ENCODE measurements at places on chromosomes 5 and 9.

DNA sequence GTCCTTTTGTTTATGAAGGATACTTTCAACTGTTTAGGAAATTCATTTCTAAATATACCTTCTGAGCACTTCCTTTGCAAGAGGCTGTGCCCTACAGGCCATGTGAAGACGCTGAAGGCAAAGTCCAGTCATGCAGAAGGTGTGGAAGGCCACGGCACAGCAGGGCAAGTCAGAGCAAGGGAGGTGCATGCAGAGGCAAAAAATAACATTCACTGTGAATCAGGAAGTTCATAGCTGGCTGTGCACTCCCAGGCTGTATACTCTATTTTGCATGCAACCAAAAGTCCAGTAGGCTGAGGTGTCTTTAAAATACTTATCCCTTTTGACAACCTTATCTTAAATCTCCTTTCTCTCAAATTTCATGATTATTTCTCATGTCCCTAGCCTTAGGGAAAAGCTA is 50.3 kb downstream of the GNAQ start:
- no peak for DNase-seq

GRCh38 chr9:21804331-21804730 is 1.9 kb downstream of the MTAP start:
- no peak for DNase-seq

- no peak for DNase-seq
These were observed 46.2 kb downstream of the SLC28A3 start for GRCh38 chr9:84294241-84294950.

- no peak for DNase-seq
These were observed 104.2 kb upstream of the MVB12B start for GRCh38 chr9:126222363-126222834.

- DNase-seq: peak; percentile 47
These were observed 117.0 kb downstream of the TRPM6 start for GRCh38 chr9:74770508-74771261.

DNA sequence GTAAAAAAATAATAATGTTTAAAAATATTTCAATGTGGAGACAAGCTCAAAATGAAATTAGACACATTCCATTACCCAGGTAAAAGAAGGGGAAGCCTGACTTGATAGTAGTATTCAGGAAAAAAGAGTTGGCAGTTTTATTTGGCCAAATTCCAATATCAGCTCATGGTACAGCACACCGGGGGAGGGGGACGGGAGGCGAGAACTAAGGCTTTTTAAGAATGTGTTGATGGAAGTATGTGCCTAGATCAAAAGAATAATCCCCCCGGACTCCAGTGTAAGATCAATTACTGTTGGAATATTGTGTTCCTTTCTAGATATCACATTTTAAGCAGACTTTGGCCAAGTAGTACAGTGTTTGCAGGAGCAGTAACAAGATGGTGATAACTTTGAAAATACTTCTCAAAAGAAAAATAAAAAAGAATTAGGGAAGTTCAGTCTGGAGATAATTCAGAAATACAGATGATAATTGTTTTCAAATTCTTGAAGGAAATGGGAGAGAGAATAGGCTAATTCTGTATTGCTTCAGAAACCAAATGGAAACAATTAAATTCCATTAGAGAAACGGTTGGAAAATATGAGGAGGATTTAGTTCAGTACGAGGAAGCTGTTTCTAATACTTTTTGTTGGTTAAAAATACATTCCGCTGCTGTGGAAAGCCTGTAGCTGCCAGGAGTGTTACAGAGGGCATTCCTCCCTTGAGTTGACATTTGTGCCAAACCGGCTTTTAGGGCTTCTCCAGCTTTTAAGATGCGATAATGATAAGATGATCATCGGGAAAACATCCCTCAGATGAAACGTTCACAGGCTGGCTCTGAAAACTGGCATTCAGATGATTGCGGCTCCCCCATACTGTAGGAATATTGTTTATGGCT is 98.1 kb upstream of the ERBIN start:
- no peak for DNase-seq

GRCh38 chr5:18959535-18959934 is 1028.5 kb downstream of the CDH18 start:
- DNase-seq: no peak

- DNase-seq: no peak
These were observed 149.3 kb upstream of the FSTL4 start for GRCh38 chr5:133761632-133762031.

DNA sequence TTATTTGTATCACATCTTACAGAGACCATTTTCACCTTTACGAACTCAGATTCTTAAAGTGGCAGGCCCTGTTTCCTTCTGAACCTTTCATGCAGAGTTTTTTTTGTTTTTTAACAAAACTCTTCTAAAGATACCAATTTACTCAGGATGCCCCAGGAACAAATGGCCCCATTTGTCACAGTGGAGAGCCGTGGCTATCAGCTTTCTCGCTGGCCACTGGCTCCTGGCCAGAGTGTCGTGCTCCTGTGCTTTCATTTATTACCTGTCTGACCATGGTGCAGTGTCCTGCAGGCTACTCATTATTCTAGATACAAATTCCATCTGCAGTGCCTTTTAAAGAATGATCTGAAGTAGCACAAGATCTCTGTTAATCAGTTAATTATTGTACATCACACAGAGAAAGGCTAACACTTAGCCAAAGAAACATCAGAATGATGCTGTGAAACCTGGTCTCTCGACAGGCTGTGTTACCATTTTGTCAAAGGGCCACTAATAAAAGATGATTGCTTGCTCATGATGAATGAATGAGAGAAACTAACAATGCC is 27.8 kb downstream of the ADRA1B start:
- no peak for DNase-seq

DNA sequence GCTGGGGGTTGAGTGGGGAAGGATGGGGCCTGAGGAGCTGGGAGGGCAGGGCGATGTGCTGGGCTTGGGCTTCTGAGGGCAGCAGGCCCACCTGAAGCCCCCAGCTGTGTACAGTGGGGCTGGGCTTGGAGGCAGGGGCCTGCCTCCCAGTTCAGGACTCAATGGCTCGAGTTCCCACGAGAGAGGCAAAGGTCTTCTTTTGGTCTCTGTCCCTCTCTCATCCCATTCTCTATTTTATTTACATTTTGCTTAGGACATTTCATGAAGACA is 180.6 kb downstream of the MACROH2A1 start:
- DNase-seq: no peak

DNA sequence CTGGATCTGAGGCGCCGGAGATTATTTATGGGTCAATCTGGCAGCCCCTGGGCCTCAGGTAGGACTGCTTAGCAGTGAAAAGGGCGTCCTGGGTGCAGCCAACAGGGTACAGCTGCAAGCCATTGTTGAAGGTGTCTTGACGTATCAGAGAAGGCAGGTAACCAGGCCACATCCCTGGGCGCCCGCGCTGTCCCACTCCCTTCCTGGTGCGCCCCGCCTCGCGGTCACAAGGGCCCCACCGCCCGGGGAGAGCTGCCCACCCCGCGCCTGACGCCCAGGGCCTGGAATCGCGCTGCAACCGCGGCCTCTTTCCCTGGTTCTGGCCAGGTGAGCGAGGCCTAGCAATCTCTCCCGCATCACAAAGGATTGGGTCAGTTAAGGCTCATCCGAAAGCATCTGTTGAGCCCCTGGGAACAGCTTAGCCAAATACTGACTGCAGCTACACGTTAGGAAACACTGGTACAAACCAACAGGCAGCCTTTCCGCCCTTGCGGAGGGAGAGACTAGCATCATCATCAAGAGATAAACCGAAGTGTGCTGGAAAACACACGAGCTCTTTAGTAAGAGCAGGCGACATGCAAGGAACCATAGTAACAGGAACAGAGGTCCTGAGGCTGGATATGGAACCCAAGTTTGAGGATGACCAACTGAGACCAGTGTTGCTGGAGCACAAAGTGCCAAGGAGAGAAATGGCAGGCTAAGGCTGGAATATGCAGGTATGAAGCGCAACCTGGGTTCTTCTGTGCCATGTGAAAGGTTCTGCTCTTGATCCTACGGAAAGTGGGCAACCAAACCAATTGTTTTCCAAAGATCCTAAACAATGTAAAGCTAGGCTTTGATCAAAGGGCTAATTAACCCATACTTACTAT is 3.6 kb downstream of the RPS23 start:
- DNase-seq: no peak

GRCh38 chr9:33287087-33287490 is 3.2 kb upstream of the NFX1 start:
- peak; percentile 46 for DNase-seq

GRCh38 chr5:158164296-158165047 is 305.5 kb upstream of the CLINT1 start:
- no peak for DNase-seq

- no peak for DNase-seq
These were observed 73.9 kb downstream of the PBX3 start for GRCh38 chr9:125821078-125821477.

Data from HCT116 (cell line).